ENCODE measurements at places on chromosomes 3 and 15.

DNA sequence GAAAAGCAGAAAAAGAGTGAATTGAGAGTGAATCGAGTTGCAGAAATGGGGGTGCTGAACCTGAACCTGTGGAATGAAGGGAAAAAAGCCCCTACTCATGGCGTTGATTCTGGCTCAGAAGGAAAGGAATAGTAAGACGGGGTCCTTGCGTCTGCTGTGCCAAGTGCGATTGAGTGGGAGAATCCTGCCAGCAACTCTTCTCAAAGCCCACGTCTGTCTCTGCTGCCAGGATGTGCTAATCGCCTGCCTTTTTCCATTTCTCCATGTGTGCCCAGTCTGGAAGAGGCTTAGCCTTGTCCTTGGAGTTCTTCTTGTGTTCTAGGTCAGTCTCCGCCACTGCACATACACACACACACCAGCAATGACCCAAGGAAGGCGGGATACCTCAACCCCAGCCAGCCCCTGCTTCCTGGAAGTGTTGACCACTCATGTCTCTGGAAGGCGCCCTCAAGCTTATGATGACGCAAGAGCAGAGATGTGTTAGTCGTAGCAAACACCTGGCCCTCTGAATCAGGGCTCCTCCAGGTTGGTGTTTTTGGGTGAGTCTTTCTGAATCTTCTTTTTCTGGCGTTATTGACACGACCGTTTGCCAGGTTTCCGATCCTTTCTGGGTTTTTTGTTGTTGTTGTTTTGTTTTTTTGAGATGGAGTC lies 262.4 kb upstream of the PROK2 start:
- DNase-seq = no peak

DNA sequence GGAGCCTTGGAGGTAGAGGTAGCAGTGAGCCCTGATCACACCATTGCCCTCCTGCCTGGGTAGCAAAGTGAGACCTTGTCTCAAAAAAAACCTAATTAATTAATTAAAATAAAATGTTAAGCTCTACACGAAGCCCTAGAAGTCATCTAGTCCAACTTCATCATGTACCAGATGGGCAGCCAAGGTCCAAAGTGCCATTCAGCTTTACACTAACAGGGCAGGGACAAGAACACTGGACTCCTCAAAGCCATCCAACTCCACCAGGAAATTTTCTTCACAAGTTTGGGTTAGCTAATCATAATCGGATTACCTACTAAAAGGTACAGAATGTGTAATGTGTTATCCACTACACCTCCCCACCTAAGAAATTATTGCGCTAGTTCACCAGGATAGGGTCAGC lies 48.8 kb downstream of the WWTR1 start:
- no peak for DNase-seq

- no peak for DNase-seq
These were observed 83.5 kb downstream of the PCSK6 start for GRCh38 chr15:101406036-101406435.

- DNase-seq = no peak
These were observed 1.2 kb downstream of the GABRB3 start for GRCh38 chr15:26771578-26772153.

GRCh38 chr15:88385078-88385700 lies 82.0 kb downstream of the MRPL46 start:
- no peak for DNase-seq

- no peak for DNase-seq
These were observed 117.0 kb downstream of the FILIP1L start for GRCh38 chr3:99997293-99997692.

DNA sequence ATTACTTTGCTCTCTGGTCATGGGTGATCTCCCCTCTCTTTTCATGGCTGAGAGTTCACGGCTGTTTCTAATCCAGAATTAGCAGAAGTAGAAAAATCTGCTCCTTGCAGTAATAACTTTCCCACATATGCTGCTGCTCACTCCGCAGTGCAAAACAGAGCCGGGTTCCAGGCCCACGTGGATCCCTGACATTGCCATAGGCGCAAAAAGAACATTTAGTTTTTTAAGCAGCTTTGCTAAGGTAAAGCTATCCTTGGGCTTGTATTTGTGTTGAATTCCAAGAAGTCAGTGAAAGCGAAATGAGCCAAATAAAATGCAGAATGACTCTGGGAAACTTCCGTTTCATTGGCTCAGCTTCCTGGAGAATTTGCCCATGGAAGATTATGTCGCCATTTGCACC lies 633.7 kb upstream of the SUCLG2 start:
- DNase-seq = no peak

DNA sequence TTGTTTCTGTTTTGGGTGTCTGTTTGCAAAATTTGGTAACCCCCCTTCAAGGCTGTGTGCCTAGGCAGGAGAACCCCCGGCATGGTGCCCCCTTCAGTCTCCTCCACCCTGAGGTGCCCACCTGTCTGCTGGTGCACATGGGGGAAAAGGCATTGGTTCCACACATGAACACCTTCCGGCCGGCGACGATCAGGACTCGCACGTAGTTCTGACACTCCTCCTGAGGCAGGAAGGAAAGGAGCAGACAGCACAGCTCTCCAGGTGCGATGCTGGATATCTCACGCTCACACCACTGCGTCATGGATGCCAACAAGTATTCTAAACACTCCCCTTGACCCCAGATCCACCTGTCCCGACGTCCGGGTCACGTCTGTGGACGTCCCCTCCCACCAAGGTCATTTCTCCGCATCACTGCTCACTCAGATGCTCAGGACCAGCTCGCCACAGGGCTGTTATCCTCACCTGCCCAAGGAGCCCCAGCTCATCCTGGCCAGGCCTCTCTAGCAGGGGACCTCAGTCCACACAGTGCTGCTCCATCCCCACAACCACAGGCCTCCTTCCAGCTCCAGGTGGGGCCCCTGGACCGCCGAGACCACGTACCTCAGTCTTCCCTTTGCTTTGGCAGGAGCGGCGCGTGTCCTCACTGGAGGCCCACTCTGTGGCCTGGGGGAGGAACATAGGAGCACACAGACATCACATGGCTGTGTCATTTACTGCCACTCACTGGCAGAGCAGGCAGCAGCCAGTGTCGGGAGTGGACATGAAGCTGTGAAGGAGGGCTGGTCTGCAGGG lies 99.0 kb downstream of the SEMA5B start:
- no peak for DNase-seq

DNA sequence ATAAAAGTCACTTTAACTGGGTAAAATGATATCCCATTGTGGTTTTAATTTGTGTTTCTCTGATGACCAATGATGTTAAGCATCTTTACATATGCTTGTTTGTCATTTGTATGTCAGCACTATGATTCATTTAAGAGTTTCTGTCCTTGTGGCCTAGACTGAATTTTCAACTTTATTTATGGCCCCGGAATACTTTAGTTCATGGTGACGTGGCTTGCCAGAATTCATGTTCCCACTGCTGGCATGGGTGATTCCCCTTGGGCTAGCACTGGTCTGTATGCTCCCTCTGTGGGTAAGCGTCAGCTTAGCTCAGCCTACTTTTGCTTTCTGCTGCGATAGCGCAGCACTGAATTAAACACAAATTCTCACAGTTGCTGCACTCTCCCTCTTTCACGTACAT lies 436.3 kb upstream of the SGO1 start:
- DNase-seq = no peak

GRCh38 chr15:27696530-27696929 lies 402.6 kb downstream of the OCA2 start:
- DNase-seq = no peak

DNA sequence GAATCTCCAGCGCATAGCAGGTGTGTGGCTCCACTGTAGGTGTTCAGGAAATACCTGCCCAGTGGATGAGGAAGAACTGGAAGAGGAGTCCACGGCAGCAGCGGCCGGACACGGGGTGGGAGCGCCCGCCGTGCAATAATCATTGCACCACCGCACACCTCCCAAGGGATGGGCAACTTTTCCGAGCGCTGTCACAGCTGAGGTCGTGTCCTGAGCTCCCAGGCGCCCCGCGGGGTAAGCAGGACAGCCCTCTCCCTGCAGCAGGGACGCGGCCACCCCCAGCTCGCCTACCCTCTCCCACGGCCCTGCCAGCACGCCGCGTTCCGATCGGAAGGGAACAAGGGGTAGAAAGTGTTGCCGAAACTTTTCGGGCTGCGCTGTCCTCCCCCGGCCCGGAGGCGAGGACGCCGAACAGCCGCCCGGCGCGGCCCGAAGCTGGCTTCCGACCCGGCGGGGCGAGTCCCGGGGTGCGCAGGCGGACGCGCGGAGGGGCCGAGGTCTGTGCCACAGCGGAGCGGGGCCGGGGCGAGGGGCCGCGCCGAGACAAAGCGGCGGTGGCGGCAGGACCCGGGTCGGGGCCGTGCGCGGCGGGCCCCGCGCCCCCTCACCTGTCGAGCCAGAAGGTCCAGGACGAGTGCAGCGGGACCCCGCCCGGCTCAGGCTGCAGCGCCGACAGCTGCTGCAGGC lies 475 bp downstream of the EIF4E3 start:
- DNase-seq = no peak

DNA sequence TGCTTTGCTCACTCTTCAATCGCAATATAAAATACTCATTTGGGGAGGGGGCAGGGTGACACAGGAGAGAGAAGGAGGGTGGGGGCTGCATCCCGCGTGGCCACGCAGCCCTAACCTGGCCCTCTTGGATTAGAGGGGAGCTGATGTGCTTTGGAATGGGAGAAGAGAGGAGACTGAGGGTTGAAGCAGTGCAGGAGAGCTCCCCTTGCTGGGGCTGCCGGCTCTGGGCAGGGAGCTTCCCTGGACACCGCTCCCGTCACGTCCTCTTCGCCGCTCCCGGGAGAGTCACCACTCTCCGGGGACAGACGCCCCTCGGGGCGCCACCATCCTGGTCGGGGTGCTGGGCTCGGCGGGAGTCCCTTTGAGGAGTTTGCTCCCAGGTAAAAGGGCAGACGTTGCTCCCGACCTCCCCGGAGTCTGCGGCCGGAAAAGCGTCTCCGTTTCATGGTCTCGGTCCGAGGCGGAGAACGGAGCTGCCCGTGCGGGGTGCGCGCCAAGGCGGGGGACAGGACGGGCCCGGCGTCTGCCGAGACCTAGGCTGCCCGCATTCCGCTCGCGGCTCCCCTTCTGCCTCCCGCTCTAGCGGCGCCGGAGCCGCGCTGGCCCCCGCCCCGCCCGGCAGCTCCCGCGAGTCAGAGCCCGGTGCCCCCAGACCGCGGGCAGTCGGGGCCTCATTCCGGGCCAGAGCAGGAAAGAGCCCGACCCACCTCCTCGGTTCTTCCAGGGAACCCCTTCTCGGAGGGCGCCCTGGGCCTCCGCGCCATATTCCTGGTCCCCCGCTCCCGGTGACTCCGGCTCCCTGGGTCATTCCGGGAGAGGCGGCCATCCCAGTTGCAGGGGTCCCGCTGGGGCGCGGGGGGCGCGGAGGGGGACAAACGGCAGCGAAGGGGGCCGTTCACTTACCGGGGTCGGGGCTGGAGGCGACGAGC lies 603 bp downstream of the SLC7A14 start:
- no peak for DNase-seq

DNA sequence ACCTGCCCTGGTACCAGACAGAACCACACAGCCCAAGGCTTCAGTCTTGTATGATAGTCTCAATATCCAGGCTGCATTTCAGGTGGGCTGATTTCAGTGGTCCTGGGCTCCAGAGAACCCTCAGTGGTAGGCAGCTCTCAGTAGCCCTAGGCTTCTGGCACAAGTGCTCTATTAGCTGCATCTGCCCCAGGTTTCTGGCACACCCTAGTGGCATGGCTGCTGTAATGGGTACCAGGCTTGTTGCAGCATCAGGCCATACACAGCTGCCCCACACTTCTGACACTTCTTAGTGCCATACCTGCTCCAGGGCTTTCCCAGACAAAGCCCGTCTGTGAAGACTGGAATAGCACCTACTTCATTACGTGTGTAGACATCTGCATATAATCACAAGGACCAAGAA lies 1062.2 kb upstream of the EPHA6 start:
- no peak for DNase-seq

DNA sequence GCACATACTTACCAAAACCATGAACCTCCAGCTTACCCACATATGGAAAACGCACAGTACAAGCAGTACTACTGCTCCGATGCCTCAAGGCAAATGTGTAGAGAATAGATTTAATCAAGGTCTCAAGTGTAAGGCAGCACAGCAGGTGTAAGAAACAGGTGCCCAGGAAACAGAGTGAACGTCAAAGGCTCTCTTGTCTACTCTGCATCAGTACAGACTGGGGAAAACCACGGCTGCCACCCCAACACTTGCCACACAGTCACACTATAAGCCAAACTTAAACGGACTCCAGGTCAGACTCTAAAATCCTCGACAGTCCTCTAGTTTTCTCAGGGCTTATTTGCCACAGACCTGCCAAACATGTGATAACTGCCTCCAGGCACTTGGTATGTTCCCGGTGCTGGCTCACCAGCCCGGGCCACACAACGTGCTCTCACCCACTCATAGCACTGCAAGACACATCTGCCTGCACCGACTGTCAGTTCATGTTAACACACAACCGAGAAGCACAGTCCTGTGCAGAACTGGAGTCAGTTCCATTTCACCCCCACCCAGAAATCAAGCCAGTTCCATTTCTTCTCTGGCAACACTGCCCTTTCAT lies 30.6 kb downstream of the ABCC5 start:
- DNase-seq = no peak

DNA sequence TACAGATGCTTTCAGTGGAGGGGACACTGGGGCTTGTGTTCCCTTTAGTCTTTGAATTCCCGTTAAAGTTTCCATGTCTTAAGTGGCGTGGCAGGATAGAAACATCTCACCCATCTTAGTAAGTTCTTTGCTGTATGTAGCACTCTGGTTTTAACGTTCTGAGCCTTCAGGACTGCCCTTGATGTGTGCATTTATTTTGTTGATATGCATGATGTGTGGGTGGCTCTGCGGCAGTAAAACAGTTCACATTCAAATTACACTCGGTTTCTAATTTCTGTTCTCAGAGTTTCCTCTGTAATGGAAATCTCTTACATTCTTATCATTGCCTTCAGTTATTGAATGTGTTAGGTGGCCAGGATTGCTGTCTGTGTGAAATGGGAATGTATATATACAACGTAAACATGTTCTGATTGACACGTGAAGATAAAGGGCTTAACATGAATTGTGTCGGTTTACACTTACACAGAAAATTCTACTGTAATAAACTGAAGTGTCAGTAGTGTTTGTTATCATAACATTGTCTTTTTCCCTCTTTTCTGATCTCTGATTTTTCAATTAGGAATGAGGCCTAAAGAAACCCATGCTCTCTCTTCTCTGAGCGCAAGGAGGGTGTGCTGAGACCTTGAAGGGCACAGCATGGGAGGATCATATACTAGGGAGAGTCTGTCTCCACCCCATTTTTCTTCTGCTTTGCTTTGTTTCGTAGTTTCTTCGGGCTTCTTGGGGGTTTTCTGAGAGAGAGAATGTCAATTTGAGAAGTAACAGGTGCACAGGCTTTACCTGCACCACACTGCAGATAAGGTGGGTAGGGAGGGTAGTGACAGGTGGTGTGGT lies 51.5 kb downstream of the IGF1R start:
- no peak for DNase-seq
